ENCODE measurements at places on chromosomes 4 and X.

DNA sequence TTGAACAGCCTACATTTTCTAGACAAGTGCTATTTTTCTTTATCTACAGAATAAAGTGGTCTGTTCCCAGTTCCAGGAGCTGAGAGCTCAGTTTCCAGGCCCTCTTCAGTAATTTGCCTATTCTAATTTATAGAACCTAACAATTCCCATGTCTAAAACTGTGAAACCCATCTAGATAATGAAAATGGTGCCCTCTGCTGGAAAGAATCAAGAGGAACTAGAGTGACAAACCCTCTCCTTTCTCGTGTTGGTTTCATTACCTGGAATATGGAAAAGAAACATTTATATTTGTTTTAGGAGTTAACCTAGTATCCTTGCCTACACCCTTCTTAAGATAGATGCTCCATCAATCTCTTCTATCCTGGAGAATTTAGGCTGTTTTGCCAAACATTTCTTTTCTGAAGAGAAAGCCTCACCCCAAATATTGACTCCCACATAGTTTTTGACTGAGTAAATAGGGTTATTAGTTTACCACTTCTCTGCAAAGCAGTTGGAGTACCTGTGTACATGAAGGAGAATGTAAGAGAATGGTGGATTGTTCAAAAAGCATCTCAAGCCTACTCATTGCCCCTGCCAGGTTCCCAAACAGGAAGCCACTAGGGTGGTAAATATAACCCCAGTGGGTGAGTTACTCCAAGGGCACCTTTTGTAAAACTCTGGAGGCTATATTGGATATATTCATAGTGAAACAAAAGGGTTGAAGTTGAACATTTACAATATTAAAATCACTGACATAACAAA, 121.6 kb downstream of the RASL11B start:
- peak; percentile 69 for DNase-seq

GRCh38 chr4:1727117-1728031, 6.1 kb downstream of the TACC3 start:
- DNase-seq = no peak

DNA sequence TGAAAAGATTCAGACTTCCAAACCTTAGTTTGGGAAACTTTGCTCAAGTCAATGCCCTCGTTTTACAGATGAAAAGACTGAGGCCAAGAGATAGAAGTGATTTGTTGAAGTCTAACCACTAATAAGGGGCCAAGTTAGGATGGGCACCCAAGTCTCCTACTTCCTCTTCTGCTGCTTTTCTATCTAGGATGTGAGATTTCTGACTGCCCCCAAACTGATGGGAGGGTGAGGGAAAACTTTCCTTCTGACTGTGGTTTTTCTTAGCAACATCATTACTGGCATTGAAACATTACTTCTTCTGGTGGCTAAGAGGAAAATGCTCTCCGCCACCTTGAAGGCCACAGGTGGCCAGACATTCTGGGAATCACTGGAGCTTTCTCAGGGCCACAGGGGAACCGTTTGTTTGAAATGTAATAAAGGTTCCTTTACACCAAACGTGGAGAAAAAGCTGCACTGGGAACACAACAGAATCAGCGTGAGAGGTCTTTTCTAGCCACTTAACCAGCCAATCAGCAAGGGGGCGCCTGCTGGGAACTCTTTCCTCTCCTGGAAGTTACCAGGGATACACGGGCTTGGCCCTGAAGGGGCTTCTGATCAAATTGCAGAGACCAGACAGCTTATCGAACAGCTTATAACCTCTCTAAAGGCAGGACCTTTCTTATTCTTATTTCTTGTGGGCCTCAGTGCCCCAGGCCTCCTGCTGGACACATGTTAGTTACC, 115.9 kb upstream of the TEX13D start:
- no peak for DNase-seq

- no peak for DNase-seq
These were observed 201.8 kb upstream of the LEF1 start for GRCh38 chr4:108370291-108371141.

- DNase-seq = no peak
These were observed 73.7 kb upstream of the STIM2 start for GRCh38 chr4:26786916-26787315.

DNA sequence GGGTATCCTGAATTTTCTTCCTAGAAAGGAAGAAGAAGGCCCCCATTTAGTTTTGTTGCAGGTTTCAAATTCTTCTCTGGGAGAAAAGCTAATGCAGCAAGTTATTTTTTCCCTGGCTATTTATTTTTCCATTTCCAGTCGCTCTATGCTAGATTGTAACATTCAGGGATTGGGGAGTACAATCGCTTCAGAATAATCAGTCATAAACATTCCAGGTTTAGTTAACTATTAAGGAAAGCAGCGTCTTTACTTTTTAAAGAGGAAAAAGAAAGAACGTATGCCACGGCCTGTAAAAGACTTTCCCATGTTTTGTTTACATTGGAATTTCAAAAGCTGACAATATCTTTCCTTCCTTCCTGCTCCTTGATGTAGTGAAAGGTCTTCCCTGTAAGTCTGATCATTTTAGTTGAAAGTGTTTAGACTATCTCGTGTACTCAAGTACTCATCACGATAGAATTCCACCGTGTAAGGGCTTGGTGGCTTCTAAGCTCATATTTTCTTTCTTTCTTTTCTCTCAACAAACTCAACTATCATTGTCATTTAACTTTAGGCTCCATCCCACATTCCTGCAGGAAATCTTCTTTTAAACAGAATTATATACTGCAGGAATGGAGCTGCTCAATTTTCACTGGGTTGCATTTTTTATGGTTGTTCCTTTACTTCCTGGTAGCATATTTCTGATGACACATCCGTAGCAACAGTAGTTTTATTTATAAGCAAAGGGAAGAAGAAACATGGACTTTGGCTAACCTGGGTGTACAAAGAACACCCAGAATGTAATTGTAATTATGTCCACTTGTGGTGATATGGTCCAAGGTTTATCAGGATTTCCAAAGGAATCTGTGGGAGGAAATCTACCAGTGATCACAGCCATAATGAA, 213.1 kb upstream of the FAT1 start:
- DNase-seq = no peak

- DNase-seq = no peak
These were observed 40.6 kb upstream of the SORCS2 start for GRCh38 chr4:7151668-7152227.

GRCh38 chrX:119871599-119872395, at the start of the genes NDUFA1 and RNF113A:
Gene NDUFA1 (plus strand): TSS chrX:119871832. CDS start chrX:119871912, 80 bp downstream.
Gene RNF113A (minus strand): TSS chrX:119871733. CDS start chrX:119871613, 120 bp downstream.
- peak; percentile 84 for DNase-seq

DNA sequence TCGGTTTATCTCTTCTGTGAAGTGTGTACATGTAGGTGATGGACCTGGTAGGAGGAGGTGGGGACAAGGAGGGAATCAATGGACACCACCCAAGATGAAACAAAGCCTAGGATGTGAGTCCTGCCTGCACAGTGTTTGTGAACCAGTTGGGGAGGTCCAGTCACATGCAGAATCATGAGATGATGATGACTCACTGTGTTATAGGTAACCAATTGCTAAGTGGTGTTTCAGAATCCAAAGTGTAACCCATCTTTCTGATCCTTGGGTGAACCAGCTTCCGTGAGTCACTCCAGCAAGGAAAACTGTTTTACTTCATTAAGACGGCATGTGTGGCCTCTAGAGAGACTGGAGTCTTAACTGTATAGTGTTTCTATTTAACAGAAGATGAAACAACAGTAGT, 57.9 kb upstream of the HPF1 start:
- DNase-seq = no peak

DNA sequence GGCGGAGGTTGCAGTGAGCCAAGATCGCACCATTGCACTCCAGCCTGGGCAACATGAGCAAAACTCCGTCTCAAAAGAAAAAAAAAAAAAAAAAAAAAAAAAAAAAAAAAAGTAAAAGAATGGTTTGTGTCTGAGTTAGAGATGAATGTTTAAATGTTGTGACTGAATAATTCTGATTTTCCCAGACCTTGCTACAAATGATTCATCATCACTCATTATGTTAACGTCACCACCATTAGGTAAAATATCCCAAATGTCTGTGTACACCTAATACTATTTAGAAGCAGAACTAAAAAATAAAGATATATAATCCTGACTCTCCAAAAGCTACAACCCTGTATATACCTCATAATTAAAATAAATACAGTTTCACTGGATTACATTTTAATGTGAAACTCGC, 70.8 kb downstream of the HHIP start:
- DNase-seq = no peak

- no peak for DNase-seq
These were observed 223.4 kb downstream of the FAM47B start for GRCh38 chrX:35166023-35166422.

GRCh38 chr4:147447786-147448185, 33.1 kb upstream of the EDNRA start:
- no peak for DNase-seq

DNA sequence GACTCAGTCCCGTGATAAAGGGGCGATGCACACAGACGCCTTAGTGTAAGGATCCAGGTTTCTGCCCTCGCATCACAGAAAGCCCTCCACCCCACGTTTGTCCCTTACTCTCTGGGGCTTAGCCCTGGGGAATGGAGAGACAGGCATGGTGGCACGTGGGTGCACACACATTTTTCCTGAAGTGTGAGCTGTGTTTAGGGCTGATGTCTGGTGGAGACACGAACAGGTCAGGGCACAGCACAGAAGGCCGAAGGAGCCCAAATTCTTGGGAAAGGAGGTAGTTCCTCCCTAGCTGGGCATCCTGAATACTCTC, 84.3 kb upstream of the DHRSX start:
- DNase-seq = no peak

DNA sequence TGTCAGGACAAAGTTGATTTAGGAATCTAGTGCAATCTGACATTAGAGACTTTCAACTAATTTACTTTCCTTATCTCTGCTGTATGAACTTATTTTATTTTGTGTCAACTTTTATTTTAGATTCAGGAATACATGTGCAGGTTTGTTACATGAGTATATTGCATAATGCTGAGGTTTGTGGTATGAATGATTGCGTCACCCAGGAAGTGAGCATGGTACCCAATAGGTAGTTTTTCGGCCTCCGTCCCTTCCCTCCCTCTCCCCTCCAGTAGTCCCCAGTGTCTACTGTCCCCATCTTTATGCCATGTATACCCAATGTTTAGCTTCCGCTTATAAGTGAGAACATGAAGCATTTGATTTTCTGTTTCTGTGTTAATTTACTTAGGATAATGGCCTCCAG, 68.7 kb upstream of the TEX13D start:
- no peak for DNase-seq

GRCh38 chr4:7585768-7586167, 151.0 kb upstream of the PSAPL1 start:
- no peak for DNase-seq

DNA sequence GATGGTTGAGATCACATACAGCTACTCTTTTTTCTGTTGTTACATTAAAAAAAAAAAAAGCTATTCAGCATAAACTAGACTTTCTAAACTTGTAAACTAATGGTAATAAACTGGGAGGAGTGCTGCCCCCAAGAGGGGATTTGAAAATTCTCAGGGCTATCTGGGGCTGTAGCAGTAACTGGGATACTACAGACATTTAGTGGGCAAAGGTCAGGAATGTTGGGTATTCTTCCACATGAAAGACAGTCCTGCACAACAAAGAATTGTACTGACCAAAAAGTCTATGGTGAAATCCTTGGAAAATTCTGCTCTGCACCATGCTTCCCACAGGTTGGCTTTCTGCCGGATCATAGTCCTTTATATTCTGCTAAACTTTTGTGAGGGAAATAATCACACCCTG, 232.6 kb upstream of the BOD1L1 start:
- no peak for DNase-seq

GRCh38 chr4:73668782-73669201, 48.6 kb upstream of the RASSF6 start:
- DNase-seq = no peak

- no peak for DNase-seq
These were observed 294.3 kb downstream of the GUCY2F start for GRCh38 chrX:109187473-109188168.

GRCh38 chr4:22932326-22932725, 239.6 kb downstream of the GBA3 start:
- DNase-seq = no peak

- DNase-seq = peak; percentile 22
These were observed 39.5 kb downstream of the TMEM154 start for GRCh38 chr4:152640058-152640921.

GRCh38 chr4:8844976-8845690, 26.5 kb downstream of the HMX1 start:
- no peak for DNase-seq

- no peak for DNase-seq
These were observed 162.3 kb upstream of the MAMLD1 start for GRCh38 chrX:150200820-150201287.

GRCh38 chr4:28557755-28558154, 1697.1 kb downstream of the STIM2 start:
- DNase-seq = no peak

- no peak for DNase-seq
These were observed 159.6 kb upstream of the RBPJ start for GRCh38 chr4:26161030-26161824.

GRCh38 chr4:76381986-76382385, 39.0 kb downstream of the CCDC158 start:
- DNase-seq = no peak

- peak; percentile 47 for DNase-seq
These were observed 11.0 kb upstream of the SH3TC1 start for GRCh38 chr4:8188085-8188484.

DNA sequence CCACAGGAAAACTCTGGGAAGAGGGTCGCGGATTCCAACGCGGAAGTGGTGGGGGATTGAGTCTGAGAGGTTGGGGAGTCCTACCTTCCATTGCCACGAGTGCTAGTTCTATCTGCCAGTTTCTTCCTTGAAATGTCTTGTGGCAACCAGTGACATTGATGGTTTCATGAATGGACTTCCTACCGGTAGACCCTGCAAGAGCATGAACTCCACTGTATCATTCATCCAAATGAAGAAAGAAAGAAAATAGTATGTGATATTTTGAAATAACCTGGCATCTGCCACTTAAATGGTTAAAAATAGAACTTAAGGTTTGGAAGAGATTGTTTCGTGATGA, 1.1 kb upstream of the SLC10A7 start:
- DNase-seq = peak; percentile 52

DNA sequence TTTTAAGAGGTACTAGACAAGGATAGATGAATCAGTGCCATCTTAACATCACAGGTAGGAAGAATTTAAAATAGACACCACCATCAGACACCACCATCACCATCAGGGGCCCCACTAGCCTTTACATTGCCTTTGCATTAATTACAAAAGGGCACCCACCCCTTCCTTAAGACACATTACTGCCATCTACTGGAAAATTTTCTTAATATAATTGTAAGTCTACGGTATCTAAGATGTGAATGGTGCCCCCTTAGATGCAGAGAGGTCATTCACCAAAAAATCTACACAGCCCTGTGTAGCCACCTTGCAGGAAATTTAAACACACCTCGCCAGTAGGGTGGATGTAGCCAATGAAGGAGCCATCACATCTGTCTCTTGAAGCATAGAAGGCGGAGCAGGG, 184.1 kb downstream of the MID1IP1 start:
- no peak for DNase-seq

DNA sequence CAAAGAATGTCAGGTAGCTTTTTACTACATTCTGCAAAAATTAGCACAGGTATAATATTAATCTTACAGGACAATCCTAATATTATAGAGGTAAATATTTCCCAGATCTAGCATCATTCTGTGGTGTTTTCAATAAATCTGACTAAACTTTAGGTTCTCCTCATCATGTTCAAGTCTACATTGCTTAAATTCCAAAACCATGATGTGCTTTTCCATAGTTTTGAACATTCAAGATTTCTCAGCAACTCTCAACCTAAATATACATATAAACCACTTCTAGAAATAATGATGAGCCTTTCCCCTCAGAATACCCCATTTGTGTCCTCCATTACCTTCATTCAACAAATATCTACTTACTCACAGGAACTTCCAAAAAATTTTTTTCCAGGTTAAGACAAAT, 23.1 kb downstream of the EIF4E start:
- DNase-seq = no peak

Data from cerebellum (tissue), 4 donors.